ENCODE measurements at places on chromosomes 12 and 14. TPM values are rescaled to one million over a fixed set of nuclear protein-coding genes. Genes with fewer than 3 reads are reported as not detected.

Gene HAL
- 0.60 TPM for total RNA-seq

Gene DLK1
- 0.31 TPM for total RNA-seq

Gene TSHR
- not detected for total RNA-seq

Gene ANO4
- total RNA-seq = 0.07 TPM

Gene LRRC9
- total RNA-seq = not detected

Gene FAR2
- 0.34 TPM for total RNA-seq

Gene TSPAN11
- 0.10 TPM for total RNA-seq
